ENCODE measurements at places on chromosomes 5 and 9.
A peak's percentile ranks its signal among the peaks of the same experiment; 100 is the strongest.

- DNase-seq = no peak
Observed at GRCh38 chr5:99763021-99763774, 772.0 kb upstream of the FAM174A start.

GRCh38 chr9:8533681-8534080 is 734.1 kb upstream of the DMAC1 start:
- DNase-seq = no peak

DNA sequence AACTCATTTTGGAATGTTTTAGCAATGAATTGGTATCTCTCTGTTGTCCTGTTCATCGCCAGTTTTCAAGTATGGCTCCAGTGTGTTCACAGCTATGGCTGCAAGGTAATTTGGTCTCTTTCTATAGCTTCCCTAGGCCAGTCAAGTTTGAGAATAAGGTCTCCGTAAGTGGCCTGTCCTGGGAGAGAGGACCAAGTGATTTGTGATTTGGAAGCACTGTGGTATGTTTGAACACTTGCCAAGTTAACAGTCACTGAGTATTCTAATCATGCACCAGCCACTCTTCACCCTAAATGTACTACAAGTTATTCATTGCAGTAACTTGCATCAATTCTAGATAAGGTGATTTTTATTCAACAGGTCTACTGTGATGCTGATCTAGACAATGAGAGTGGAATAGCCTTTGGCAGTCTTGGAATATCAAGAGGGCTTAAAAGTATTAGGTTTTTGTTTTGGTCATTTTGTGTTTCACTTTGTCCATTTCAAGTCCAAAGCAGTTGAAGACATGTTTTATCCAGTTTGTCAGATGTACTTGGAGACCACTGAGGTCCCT is 41.1 kb downstream of the G3BP1 start:
- DNase-seq = peak; percentile 31

- no peak for DNase-seq
Observed at GRCh38 chr9:106576232-106576760, 286.7 kb upstream of the ZNF462 start.

DNA sequence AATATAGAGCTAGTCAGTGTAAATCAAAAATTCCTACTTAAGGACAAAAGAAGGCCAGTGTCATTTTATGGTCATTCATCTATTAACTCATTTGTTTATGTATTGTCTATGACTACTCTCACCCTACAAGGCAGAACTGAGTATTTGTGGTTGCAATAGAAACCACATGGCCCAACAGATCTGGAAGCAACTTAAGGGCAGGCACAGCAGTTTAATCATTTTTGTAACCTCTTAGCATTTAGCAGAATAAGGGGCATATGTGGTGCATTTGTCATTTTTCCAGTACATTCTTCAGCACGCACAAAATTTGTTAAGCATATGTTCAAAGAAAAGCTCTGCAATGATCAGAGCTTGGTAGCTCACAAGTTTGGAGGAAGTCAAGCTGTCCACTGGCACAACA is 1.1 kb downstream of the FKBP15 start:
- DNase-seq = no peak

- DNase-seq = no peak
Observed at GRCh38 chr5:154301726-154302125, 111.2 kb downstream of the GALNT10 start.

DNA sequence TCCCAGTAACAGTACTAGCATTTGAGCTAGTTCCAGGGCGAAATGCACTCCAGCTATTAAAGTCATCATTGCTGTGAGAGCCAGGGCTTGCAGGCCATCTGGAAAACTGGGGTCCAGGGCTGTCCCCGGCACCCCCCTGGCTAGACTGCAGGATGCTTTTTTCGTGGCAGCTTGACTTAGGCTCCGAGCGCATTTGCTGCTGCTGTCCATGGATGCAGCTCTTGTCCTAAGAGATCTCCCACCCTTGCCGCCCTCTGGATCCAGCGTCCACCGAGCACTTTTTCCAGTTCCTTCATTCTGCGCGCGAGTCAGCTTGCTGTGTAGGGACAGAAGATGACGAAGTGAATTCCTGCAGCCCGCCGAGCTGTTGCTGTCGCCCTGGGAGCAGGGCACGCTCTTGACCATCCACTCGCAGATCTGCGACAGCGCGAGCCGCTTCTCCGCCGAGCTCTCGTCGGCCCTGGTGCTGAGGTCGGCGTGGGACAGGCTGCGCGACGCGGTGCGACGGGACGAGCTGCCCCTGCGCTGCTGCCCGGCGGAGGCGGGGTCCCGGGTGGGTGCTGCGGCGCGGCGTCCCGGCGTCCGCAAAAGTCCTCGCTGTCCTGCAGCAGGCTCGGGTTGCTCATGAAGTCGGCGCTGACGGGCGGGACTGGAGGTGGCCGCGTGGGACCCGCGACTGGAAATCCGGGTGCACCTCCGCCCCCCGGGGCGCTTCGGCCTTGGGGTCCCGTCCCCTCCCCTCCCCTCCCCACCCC is 30.7 kb downstream of the OR2V1 start:
- DNase-seq = no peak

DNA sequence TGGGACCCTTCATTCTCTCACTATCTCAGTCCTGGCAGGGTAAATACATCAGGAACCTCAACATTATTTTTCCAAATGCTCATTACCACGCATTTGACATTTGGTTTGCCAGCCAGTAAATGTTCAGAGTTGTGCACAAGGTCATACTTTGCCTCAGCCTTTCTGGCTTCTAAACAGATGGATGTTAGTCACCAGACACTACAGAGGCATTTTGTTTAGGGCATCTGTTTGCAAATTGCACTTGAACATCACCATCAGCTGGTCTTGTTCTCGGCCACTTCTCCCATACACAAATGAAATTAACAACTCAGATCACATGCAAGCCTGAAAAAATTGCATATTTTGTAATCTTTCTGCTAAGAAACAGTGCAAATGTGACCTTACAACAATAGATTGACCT is 75.0 kb upstream of the SLC1A1 start:
- no peak for DNase-seq

DNA sequence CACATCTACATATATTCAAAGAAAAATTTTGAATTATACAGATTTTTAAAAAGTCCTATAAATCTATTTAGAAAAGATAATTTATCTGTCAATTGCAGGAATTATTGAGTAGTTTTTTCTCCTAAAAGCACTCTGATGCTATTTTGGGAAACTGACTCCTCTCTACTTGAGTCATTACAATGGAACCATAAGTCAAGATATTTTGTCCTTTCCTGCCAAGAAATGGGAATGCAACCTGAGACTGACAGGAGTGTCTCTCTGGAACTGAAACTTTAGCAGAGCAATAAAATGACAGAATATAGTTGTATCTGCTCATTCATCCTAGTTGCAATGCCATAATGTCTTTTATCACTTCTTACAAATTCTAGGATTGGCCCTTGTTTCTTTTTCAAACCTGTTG is 48.6 kb downstream of the CARTPT start:
- no peak for DNase-seq

GRCh38 chr5:180133551-180133950 is 62.0 kb upstream of the RNF130 start:
- DNase-seq = no peak

- no peak for DNase-seq
Observed at GRCh38 chr5:179129607-179130071, 69.5 kb downstream of the ZNF354C start.

DNA sequence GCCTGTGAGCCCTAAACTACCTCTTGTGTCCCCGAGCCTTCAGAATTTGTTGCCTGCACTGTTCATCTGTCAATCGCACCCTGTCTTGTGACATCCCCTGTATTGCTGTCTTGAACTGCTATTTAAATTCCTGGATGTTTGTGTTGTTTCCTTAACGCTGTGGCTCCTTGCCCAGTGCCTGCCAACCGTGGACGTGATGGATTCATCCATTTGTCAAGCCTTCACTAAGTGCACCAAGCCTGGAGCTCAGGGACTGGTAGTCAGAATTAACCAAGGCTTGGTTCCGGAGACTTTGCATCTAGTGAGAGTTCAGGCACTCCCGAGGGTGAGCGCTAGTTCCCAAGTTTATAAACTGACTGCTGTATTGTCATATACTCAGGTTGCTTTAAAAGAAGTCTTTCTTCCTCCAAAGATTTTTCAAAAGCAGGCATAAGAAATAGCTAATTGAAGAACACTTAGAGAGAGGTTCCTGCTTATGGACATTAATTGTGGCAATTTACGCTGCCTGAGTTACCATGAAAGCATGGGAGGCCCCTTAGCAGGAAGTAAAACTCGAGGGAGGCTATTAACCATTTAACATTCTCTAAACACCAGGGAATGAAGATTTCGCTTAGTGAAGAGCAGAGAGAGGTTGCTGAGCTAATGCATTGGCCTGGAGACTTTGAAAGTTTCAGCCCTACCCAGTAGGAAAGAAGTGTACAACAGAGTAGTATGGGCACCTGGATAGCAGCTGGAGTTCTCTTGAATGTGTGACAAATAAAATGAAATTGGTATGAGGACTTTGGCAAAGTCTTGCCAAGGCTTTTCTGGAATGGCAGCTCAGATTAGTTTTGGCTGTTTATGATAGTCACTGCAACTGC is 29.0 kb downstream of the RGS3 start:
- peak; percentile 75 for DNase-seq

- no peak for DNase-seq
Observed at GRCh38 chr9:36559036-36559695, 13.5 kb upstream of the MELK start.

- DNase-seq = no peak
Observed at GRCh38 chr9:13845460-13845859, 468.5 kb downstream of the NFIB start.

GRCh38 chr5:94485067-94485466 is 133.3 kb downstream of the KIAA0825 start:
- no peak for DNase-seq

GRCh38 chr9:34065541-34065940 is 16.9 kb upstream of the UBAP2 start:
- DNase-seq = no peak

DNA sequence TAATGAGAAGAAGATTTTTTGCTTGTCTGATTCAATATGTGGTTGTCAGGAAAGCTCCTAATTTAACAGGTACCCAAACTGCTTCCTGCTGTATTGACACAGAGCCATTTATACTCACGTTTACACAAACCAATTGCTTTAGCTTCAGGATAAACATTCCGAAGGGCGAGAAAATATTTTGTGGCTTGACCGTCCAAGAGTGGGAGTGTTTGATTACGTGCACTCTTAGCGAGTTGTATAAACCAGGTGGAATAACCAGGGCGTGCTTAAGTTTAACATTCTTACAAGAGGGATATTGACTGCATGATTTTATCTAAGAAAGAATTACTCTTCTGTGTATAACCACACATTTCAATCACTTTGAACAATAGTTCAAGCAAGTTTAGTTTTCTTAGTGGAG is 278.7 kb upstream of the TYRP1 start:
- no peak for DNase-seq

- DNase-seq = no peak
Observed at GRCh38 chr5:3537942-3538341, 57.7 kb upstream of the IRX1 start.

DNA sequence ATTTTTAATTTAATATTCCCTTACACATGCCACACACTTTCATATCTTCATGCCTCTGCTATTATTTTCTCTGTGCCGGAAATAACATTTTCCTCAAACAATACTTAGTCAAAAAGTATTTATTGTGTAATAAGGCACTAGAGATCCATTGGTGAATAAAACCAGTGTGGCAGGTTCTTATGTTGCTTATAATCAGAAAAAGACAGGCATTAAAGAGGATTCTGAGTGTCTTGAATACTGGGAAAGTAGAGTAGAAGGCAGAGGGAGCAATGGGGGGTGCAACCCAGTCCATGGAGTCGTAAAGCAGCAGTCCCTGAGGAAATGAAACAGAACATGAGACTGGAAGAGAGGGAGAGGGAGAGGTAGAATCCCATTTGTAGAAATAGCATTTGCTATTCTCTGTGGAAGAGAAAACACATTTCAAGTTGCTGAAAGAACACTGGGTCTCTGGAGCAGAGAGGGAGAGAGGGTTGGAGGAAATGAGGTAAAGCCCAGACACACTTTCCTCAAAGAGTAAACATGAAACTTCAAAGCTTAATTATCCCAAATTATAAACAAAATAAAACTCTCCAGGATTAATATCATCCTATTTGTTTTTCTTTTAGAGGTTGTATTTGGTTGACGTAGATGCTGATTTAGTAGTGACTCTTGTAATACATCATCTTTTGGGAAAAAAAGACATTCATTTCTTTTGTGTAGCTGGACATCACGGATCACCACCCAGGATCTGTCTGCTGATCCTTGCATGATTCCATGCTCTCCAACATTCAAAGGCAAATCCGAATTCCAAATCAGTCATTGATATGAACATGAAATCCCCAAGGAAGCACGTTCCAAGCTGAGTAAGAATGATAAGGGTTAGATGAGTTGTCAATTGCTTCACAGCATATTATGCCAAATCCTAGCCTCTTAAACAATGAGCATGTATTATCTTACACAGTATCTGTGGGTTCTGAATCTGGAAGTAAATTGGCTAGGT is 37.4 kb upstream of the GRAMD2B start:
- DNase-seq = no peak

- DNase-seq = no peak
Observed at GRCh38 chr5:57072218-57072892, 101.5 kb upstream of the GPBP1 start.

- no peak for DNase-seq
Observed at GRCh38 chr9:107963246-107963645, 473.7 kb upstream of the KLF4 start.

DNA sequence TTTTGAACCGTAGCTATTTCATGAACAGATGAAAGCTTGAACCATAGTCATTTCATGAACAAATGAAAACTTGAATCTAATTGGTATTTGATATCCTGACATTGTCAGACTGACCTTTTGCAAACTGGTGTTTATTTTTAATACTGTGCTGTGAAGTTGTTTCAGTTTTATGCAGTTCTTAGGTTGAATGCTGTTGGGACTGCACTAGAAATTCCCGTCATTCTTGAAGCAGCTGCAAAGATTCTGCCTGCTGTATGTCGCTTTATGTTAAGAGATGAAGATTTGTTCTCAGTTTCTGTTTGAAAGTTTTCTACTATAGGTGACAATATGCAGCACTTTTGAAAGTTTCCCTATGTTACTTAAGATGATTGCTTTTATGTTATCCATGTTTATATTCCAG is 22.5 kb upstream of the FAM120AOS start:
- no peak for DNase-seq

DNA sequence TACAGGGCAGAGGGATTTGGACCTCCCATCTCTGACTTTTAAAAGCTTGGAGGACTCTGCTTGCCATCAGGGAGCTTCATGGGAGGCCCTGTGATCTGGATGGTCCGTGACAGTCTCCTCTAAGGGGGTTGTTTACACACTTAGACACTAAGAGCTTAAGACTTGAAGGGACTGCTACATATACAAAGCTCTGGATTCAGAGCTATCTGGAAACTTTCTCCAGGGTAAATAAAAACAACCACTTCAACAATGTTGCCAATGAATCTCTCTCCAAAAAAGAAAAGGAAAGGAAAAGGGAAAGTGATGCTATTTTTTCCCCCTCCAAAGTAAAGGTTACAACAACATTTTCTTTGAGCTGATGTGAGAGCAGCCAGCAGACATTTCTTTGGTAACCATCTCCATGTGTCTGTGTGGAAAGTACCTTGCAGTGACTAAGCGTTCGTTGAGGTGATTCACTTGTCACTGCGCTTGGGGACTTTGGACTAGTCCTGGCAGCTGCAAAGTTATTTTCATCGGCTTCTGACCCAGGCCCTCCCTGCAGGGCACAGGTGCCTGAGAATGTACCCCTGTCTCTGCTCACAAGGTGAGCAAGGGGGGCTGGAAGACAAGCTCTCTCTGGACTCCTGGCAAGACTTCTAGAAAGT is 262.1 kb upstream of the KLF4 start:
- DNase-seq = no peak

Measured in brain (organoid and tissue), 16 donors.